Caco-2 (cell line): ENCODE measurements at places on chromosomes 6 and 20.

DNA sequence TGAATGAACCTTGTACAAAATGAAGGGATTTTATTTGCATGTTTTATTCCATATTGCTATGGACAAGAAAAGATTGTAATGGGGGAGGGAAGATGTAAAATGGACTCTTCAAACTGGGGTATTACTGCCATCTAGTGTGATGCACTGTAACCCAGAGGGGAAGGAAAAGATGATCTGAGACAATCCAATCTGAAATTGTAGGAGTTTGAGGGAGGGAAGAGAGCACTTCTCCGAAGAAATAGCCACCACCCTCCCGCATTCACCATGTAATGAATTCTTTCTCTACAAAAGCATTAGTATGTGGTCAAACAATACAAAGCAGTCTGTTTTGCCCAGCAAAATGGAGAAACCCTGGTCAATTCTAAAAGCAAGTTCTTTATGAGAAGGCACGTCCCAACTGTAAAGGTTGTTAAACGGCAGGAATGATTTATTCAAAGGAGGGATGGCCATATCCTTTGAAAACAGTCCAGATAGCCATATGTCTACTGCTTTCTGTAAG lies 679.5 kb upstream of the NRSN1 start:
- DNase-seq = peak; percentile 25

DNA sequence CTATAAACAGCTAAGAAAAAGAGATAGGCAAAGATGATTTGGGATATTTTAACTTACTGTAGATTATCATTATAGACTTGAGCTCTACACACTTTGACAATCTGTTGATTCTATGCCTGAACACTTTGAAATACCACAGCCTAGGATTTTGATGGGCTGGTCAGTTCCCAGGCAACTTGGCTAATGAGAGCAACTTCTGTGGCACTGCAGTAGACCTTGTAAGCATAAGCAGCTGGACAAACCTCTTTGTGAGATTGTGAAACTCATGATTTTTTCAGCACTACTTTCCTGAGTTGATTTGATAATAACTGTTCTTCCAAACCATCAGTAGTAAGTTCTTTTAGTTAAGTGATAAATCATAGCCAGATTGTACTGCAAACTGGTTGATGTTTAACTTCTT lies 27.1 kb upstream of the ELOVL5 start:
- DNase-seq = no peak

GRCh38 chr6:79438030-79438429 lies 99.2 kb downstream of the LCA5 start:
- DNase-seq = no peak

DNA sequence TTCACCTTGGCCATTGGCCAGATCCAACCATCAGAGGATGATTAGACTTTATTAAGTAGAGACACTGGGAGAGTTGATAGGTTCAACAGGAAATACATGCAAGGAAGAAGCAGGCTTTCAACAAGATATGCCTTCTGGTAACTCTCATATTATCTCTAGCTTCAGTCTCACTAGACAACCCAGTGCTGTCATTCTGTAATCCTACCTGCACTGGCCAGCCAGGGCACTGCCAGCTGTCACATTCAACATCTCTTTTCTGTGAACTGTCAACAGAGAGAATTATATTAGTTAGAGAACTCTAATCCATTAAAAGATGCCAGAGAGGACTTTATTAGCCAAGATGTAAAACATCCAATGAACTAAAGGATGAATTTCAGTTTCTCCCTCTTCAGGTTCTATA lies 337.9 kb upstream of the JAG1 start:
- DNase-seq = no peak

- no peak for DNase-seq
Observed at GRCh38 chr6:91669154-91669870, 1082.4 kb upstream of the MAP3K7 start.

DNA sequence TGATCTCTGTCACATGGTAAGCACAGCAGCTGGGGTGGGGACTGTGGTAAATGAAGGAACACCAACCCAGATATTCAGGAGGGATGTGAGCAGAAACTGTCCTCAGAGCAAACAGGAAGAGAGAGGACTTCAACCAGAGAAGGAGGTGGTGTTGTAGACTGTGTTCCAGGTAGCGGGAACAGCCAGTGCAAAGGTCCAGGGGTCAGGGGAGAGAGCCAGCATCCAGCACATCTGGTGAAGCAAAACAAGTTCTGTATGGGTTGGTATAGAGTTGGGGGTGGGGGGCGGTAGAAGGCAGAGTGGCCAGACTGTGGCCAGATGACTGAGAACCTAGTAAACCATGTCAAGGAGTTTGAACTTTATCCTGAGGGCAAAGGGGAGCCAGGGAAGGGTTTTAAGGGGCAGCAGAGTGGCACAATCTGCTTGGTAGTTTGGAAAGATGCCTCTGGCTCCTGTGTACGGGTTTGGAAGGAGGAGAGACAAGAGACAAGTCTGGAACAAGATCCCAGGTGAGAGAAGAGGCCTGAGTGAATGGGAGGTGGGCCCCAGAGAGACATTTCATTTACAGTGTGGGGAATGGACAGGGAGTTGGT lies 27.8 kb upstream of the TTPAL start:
- DNase-seq = no peak

- DNase-seq = no peak
Observed at GRCh38 chr6:2843138-2843740, 1.6 kb upstream of the SERPINB1 start.

DNA sequence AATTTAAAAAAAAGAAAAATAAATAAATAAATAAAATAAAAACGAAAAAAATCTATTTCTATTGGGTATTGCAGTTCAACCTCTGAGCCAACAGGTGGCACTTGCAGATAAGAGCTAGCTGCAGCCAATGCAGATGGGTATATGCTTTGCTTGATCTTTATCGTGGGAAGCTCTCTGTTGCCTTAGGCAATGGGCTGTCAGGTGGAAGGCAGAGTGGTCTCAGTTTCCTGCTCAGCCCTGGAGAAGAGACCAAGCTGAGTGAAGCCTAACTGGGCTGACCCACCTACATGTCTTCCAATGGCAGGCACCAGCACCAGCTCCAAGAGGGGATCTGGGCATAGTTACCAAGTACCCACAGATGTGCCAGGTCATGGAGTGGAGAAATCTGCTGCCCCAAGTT lies 95.0 kb downstream of the AK9 start:
- no peak for DNase-seq

DNA sequence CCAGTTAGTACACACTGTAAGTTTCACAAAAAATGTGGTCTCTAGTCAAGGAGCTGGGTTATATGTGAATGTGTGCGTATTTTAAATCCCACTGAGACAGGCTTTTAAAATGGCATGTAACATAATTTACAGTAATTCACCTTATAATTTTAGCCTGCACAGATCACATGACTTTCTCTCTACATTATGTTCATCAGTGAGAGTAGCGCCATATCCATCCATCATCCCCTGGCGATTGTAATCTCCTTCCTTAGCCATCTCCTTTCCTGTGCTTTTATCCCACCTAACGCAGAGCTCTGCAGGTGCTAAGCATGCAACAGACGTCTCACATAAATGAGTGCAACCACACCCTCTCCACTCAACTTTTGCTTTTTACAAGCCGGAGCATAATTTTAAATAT lies 210.8 kb downstream of the TBC1D7 start:
- DNase-seq = no peak

GRCh38 chr6:43939281-43940070 lies 169.5 kb downstream of the VEGFA start:
- DNase-seq = no peak

GRCh38 chr6:121809211-121809610 lies 373.8 kb downstream of the GJA1 start:
- no peak for DNase-seq

DNA sequence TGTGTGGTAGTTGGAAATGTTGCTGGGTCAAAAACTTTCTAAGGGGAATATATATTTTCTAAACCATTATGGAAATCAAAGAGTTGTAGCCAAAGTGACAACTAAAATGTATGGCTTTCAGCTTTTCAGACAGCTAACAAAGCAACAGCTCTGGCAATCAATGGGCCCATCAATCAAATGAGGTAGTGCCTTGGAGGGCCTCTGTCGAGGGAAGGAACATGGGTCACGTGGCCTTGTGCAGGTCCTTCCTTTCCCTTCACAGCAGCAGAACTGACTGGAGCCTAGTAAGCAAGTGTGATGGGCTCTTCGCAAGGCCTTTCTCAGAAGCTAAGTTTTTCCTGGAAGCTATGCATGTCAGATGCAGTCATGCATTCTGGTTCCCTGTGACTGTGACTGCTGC lies 17.9 kb downstream of the FAXC start:
- no peak for DNase-seq

GRCh38 chr20:19368351-19368750 lies 155.9 kb downstream of the SLC24A3 start:
- no peak for DNase-seq

- no peak for DNase-seq
Observed at GRCh38 chr20:3133155-3133554, 26.5 kb downstream of the FASTKD5 start.

- DNase-seq = no peak
Observed at GRCh38 chr20:57426271-57426689, 35.1 kb downstream of the RBM38 start.

- DNase-seq = no peak
Observed at GRCh38 chr6:5087389-5087788, 2.2 kb downstream of the PPP1R3G start.

- DNase-seq = no peak
Observed at GRCh38 chr6:118485601-118486550, 62.2 kb upstream of the PLN start.

DNA sequence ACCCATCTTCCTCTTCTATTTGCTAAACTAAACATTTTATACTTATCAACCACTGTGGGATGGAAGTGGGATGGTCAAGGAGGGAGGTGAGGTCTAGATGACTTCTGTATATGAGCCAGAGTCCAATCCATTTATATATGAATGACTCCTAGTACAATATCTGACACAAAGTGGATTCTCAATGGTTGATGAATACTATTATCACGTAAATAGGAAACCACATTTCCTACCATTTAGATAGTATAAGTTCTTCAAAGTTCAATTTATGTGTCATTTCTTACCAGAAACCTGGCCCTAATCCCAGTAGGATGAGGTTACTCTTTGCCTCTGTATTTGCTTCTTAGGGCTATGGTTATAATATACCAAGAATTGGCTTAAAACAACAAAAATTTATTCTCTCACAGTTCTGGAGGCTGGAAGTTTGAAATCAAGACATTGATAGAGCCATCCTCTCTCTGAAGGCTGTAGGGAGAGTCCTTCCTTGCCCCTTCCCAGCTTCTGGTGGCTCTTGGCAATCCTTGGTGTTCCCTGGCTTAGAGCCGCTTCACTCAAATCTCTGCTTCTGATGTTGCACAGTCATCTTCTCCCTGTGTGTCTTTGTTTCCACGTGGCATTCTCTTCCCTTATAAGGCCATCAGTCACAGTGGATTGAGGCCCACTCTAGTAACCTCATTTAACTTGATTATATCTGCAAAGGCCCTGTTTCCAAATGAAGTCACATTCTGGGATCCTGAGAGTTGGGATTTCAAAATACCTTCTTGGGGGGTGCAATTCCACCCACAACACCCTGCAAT lies 41.0 kb upstream of the RAB23 start:
- no peak for DNase-seq

- DNase-seq = no peak
Observed at GRCh38 chr20:46642265-46642968, 8.8 kb downstream of the SLC13A3 start.

- no peak for DNase-seq
Observed at GRCh38 chr6:7617801-7618764, 28.1 kb downstream of the SNRNP48 start.

- no peak for DNase-seq
Observed at GRCh38 chr6:134628154-134628553, 310.2 kb upstream of the SGK1 start.

- DNase-seq = no peak
Observed at GRCh38 chr6:157143171-157143889, 180.0 kb downstream of the TMEM242 start.

- no peak for DNase-seq
Observed at GRCh38 chr20:25699914-25700313, 3.3 kb upstream of the ZNF337 start.

- no peak for DNase-seq
Observed at GRCh38 chr6:100230953-100231316, 233.8 kb downstream of the SIM1 start.

DNA sequence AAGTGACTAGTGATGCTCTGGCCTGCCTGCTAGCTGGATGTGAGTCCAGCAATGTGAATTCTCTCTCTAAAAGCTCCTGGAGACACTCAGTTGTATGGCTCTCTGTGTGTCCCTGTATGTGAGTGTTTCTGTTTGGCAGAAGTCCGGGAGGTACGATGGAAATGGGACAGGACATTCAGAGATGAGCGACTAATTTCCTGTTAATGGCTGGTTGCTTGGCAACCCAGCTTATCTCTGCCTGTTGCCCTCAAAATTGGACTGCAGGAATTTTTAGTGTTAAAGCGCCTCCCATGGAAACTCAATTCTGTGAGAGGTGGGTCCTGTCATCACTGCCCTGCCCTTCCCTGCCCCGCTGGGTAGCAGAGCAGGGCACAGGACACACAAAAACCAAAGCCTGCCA lies 136.8 kb upstream of the LRFN2 start:
- DNase-seq = no peak

- no peak for DNase-seq
Observed at GRCh38 chr6:112459758-112460304, 112.7 kb downstream of the RFPL4B start.

GRCh38 chr6:2970034-2970685 lies 1.2 kb downstream of the SERPINB6 start:
- no peak for DNase-seq

DNA sequence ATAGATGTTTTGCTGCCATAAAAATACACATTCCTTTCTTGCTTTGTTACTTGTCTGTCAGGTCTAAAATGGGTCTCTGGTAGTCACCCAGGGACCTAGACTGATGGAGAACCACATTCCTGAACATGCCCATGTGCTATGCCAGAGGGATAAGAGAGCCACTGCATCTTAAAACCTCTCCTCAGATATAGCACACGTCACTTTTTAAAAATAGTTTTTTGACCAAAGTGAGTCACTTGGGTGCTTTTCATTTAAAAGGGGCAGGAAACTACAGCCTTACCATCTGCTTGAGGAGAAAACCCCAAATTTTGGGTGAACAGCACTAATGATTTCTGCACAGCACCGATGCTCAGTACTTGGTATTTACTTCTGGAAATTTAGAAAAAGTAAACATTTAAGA lies 197.8 kb downstream of the OGFRL1 start:
- no peak for DNase-seq

GRCh38 chr6:71080826-71081225 lies 124.0 kb upstream of the B3GAT2 start:
- no peak for DNase-seq

GRCh38 chr6:79042088-79042798 lies 35.8 kb downstream of the PHIP start:
- no peak for DNase-seq

GRCh38 chr6:1103945-1104623 lies 207.8 kb upstream of the FOXQ1 start:
- DNase-seq = no peak

GRCh38 chr6:115310156-115310555 lies 750.5 kb downstream of the FRK start:
- DNase-seq = no peak

DNA sequence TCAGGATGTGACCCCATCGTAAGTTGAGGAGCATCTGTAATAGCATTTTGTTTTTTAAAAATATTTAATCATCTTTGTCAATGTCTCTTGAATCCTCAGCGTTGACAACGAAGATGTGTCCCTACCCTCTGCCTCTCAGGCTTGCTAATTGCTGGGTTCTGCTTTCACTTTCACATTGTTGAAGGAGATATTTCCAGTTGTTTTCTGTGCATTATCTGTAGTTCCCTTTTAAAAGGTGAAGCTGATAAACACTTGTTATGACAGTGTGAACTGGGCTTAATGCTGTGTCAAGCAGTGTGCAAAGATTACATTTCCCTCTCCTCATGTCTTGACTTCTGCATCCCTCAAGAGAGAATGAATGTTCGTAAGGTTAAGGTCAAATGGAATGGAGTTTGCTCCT lies 54.9 kb downstream of the CSE1L start:
- DNase-seq = no peak

GRCh38 chr20:49618289-49618688 lies 50.4 kb upstream of the PTGIS start:
- DNase-seq = no peak
